Panc1 (cell line): ENCODE measurements at places on chromosomes 1 and 21. TPM values are rescaled to one million over a fixed set of nuclear protein-coding genes. Genes with fewer than 3 reads are reported as not detected.

Gene GCSAML
- not detected for total RNA-seq

Gene SNIP1
- total RNA-seq = 21.4 TPM

Gene DNASE2B
- not detected for total RNA-seq

Gene MAN1C1
- 1.5 TPM for total RNA-seq

Gene PLEKHN1
- total RNA-seq = 9.8 TPM

Gene ALG14
- total RNA-seq = 4.1 TPM

Gene VCAM1
- total RNA-seq = 0.08 TPM

Gene LRRC53
- not detected for total RNA-seq

Gene CLCA2
- total RNA-seq = not detected

Gene PIGP
- 16.1 TPM for total RNA-seq

Gene LRRC8B
- total RNA-seq = 27.3 TPM

Gene KCNK2
- total RNA-seq = 0.28 TPM

Gene CRYBG2
- 0.64 TPM for total RNA-seq

Gene CRP
- 0.90 TPM for total RNA-seq

Gene SLC1A7
- 0.31 TPM for total RNA-seq

Gene HNRNPU
- 361 TPM for total RNA-seq

Gene MGST3
- total RNA-seq = 103 TPM

Gene KRTAP10-7
- total RNA-seq = not detected

Gene PTGER3
- total RNA-seq = 0.08 TPM

Gene SPATA6
- total RNA-seq = 18.2 TPM

Gene HNRNPR
- 173 TPM for total RNA-seq

Gene S100A5
- 0.72 TPM for total RNA-seq

Gene C1orf115
- total RNA-seq = 3.9 TPM

Gene MYOG
- not detected for total RNA-seq

Gene LDLRAD1
- not detected for total RNA-seq

Gene HNRNPCL2
- total RNA-seq = not detected

Gene DNM3
- total RNA-seq = 0.46 TPM

Gene CCDC27
- not detected for total RNA-seq

Gene WDR64
- total RNA-seq = not detected

Gene TRNP1
- total RNA-seq = 81.2 TPM

Gene ANKRD45
- not detected for total RNA-seq

Gene PDC
- not detected for total RNA-seq

Gene TNFRSF4
- 0.62 TPM for total RNA-seq

Gene KLHDC8A
- 0.31 TPM for total RNA-seq

Gene FCRLB
- 0.41 TPM for total RNA-seq

Gene CYP4Z1
- total RNA-seq = not detected

Gene PRKAB2
- total RNA-seq = 6.6 TPM

Gene MYBPH
- not detected for total RNA-seq

Gene ZSCAN20
- 6.9 TPM for total RNA-seq

Gene MARK1
- total RNA-seq = not detected
